Immature natural killer cell (primary cell): ENCODE measurements at places on chromosomes 13 and 19. TPM values are rescaled to one million over a fixed set of nuclear protein-coding genes. Genes with fewer than 3 reads are reported as not detected.

DNA sequence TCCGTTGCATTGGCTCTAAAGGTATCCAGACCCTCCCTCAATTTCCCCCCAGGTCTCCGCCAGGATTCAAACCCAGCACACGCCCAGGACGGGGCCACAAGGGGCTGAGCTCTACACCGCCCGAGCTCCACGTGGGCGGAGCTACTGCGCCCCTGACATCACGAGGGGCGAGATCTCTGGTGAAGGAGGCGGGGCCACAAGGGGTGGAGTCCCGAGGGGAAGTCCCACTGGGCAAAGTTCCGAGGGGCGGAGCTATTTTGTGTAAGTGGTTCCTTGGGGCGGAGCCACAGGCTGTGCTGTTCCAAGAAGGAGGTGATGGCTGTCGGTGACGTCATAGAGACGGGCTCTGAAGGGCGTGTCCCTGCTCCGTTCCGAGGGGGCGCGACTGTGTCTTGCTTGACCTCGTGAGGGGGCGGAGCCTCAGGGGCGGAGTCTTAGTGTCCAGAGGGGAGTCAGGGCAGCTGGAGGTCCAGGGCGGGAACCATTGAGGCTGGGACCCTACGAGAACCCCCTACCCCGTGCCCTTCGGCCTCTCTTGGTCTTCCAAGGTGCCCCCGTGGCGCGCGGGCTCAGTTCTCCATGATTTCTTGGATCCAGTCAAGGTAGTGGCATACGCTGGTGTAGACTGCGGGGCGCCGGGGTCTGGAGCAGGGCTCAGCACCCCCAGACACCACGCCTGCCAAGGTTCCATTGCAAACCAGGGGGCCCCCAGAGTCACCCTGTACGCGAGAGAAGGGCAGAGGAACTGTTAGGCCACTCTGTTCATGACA, 1.3 kb upstream of the KLK8 start:
- H3K27me3 ChIP-seq, result peaks cover 18% of the 10 kb centered on the region
- no peak for DNase-seq
- no peaks in the 10 kb centered on the region for H3K4me1 ChIP-seq
- H3K4me3 ChIP-seq, result no peak overlapping the region

NCR1 gene
- polyA plus RNA-seq, result 146 TPM

CCDC70 gene
- not detected for polyA plus RNA-seq

DNA sequence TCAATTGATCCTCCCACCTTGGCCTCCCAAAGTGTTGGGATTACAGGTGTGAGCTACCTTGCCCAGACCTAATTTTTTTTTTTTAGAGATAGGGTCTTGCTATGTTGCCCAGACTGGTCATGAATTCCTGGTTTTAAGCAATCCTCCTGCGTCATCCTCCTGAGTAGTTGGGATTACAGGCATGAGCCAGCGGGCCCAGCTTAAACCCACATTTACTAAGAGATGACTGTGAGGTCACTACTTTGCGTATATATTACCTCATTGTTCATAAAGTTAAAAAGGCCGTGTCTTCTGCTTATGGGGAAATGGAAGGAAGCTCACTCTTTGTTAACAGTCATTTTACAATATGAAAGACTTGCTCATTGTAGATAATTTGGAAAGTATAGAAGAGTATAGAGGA, 39.6 kb upstream of the C1QTNF9 start:
- peaks cover 96% of the 10 kb centered on the region for H3K4me1 ChIP-seq
- H3K27ac ChIP-seq, result peak overlapping the region; percentile 94
- H3K4me3 ChIP-seq, result peak overlapping the region; percentile 95
- no peak for DNase-seq
- H3K27me3 ChIP-seq, result peaks cover 35% of the 10 kb centered on the region
